ENCODE measurements at places on chromosomes 3 and 15.

GRCh38 chr3:126355251-126355650, 2.0 kb downstream of the KLF15 start:
- DNase-seq: no peak

DNA sequence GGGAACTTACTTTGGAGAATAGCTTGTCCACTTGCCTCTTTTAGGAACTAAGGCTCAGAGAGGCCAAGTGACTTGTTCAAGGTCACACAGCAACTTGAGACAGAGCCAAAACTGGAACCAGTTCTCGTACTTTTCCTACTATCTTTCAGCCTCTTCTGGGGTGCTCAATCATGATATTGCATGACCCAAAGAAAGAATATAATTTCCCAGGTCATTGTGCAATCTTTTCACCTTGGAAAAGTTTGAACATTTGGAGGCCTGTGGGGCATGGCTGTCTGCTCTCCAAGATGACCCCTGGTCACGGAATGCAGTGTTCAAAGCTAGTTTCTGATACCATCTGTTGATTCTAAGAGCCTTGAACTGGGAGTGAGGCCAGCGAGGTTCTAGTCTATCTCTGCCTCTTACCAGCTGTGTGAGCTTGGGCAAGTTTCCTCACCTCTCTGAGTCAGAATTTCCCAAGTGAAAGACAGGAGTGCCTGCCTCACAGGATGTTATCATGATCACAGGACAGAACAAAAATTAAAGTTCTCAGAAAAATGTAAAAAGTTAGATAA, 89.7 kb downstream of the BDH1 start:
- no peak for DNase-seq

DNA sequence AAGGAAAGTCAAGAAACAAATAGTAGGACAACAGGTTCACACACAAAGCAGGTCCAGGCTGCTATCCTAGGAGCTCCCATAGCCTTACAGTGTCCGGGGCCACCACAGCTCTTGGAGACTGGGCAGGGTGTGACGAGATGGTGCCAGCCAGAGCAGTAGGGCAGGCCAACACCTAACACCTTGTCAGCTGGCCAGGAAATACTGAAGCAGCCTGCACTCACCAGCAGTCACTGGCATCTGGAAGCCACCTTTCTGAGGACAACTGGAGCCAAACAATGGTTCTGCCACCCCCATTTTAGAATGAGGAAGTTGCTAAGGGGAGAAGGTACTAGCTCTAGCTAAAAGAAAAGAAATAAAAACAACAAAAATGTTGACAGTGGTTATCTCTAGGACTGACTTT, 47.2 kb downstream of the CCDC12 start:
- DNase-seq: no peak

GRCh38 chr3:159130108-159130507, 328.3 kb downstream of the MFSD1 start:
- no peak for DNase-seq

- no peak for DNase-seq
Measured at GRCh38 chr3:183283886-183284285, 30.8 kb downstream of the B3GNT5 start.

DNA sequence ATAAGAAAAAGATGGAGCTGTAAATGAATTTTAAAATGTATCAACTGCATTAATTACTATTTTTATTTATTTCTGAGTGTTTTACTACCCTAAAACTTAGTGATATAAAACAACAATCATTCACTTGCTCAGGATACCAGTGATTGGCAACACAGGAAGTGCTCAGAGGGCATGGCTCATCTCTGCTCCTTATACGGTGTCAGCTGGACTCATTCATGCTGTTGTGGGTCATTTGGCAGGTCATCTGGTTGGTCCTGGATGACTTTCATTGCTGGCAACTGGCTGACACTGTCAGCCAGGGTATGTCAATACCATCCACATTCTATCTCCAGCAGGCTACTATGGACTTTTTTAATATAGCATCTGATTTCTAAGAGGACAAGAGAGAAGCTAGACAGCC, 689.6 kb upstream of the NECTIN3 start:
- no peak for DNase-seq

DNA sequence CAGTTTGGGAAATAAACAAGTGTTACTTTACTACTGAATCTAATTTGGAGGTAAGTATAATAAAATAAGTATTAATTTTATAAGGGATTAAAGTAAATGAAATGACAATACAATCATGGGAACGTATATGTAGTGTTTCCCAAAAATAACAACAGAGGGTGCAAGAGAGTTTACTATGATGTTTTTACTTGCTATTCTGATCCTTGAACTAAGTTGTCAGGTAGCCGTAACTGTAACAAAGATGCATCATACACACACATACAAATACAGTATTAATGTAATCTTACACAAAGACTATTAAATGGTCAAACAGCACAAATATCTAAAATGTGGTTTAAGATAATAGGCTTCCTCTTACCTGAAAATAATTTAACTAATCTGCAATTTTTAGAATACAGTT, 311.4 kb downstream of the TBC1D5 start:
- DNase-seq: no peak

DNA sequence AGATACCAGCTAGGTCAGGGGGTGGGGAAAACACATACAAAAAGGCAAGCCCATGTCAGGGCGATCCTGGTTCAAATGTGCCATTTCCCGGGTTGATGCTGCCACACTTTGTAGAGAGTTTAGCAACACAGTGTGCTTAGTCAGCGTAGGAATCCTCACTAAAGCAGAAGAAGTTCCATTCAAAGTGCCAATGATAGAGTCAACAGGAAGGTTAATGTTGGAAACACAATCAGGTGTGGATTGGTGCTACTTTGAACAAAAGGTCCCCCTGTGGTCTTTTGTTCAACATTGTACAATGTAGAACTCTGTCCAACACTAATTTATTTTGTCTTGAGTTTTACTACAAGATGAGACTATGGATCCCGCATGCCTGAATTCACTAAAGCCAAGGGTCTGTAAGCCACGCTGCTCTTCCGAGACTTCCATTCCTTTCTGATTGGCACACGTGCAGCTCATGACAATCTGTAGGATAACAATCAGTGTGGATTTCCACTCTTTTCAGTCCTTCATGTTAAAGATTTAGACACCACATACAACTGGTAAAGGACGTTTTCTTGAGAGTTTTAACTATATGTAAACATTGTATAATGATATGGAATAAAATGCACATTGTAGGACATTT, 28.9 kb downstream of the TPM1 start:
- DNase-seq: no peak

DNA sequence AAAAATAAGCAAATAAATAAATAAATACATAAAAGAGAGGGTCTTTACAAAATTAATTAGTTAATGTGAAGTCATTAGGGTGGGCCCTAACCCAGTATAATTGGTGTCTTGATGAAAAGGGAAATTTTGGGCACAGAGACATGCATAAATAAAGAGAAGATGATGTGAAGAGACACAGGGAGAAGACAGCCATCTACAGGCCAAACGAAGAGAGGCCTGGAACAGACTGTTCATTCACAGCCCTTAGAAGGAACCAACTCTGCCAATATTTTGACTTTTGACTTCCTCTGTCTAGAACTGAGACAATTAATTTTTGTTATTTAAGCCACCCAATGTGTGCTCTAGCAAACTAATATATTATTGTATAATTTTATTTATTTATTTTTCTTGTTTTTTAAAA, 29.6 kb upstream of the SELENOK start:
- DNase-seq: no peak

- no peak for DNase-seq
Measured at GRCh38 chr3:101676765-101677435, at the start of gene ZBTB11. Gene ZBTB11 (minus strand): TSS chr3:101677132. CDS start chr3:101676914, 218 bp downstream.

- DNase-seq: no peak
Measured at GRCh38 chr3:87313641-87314040, 37.3 kb upstream of the POU1F1 start.

- DNase-seq: no peak
Measured at GRCh38 chr3:69201658-69202057, 79.3 kb upstream of the LMOD3 start.

DNA sequence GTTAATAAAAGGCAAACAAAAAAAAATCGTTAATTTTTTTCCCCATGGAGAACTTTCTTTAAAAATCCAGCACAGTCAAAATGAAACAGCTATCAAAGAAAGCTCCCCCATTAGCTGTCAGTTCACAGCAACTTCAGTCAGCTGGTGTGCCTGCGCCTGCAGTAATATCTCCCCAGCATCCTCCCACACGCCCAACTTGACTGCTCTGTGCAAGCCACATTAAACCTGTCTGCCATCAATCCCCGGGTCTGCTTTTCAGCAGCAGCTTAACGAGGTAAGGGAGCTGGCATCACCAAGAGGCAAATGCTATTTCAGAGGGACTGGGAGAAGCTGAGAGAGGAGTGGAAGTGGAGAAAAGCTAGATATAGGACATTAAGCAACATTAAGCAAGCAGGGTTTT, 337.5 kb downstream of the GAP43 start:
- DNase-seq: no peak

GRCh38 chr3:183764847-183765731, 60.3 kb downstream of the MAP6D1 start:
- DNase-seq: no peak

- DNase-seq: no peak
Measured at GRCh38 chr3:149400645-149401044, 23.2 kb upstream of the TM4SF1 start.

- no peak for DNase-seq
Measured at GRCh38 chr15:56798639-56799038, 65.3 kb upstream of the ZNF280D start.

- no peak for DNase-seq
Measured at GRCh38 chr3:122253581-122253980, 70.1 kb downstream of the CASR start.

DNA sequence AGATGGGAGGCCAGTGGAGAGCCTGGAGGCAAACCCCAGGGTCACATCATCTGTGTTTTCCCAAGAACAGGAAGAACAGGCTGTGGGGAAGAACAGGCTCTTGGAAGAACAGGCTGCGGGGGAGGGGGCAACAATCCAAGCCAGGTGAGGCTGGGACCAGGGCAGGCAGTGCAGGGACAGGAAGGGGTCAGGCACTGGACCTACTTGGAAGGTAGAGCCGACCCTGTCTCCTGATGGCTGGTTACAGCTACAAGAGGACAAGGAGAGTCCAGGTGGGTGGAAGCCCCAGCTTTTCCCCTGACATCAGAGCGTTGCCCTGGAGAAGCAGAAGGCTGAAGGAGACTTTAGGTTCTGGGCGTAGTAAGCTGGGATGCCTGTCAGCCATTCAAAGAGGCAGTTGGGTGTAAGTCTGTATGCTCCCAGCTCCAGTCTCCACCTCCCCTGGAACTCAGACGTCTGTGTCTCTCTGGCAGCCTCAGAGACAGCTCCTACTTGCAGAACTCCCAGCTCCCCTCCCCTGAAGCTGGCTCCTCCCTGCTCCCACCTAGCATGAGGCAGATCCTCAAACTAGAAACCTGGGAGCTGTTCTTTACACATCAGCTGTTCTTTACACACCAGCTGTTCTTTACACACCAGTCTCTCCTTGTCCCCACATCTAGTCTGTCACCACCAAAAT, 130.9 kb downstream of the DNAJB8 start:
- DNase-seq: no peak
